Iris pigment epithelial cell (primary cell): ENCODE measurements at places on chromosomes 7 and 10.
A peak's percentile ranks its signal among the peaks of the same experiment; 100 is the strongest.

DNA sequence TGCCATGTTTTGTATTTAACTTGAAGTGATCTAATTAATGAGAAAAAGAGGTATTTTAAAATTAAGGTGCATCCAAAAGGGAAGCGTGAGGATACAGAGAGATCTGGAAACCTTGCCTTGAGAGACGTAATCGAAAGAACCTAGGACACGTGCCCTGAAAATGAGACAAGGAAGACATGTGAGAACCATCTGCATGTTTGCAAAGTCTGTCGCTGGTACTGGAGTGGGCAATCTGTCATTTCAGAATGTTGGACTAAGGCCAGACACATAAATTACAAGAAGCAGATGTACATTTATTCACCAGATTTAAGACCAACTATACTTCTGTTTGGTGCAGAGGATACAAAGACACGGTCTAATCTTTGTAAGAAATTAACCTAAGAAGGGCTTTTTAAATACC lies 9.2 kb downstream of the AGR2 start:
- no peak for DNase-seq

GRCh38 chr10:132192076-132192975 lies 5.6 kb downstream of the DPYSL4 start:
- DNase-seq, result no peak

- peak; percentile 95 for DNase-seq
Observed at GRCh38 chr7:46764100-46764936, 817.6 kb downstream of the TNS3 start.

DNA sequence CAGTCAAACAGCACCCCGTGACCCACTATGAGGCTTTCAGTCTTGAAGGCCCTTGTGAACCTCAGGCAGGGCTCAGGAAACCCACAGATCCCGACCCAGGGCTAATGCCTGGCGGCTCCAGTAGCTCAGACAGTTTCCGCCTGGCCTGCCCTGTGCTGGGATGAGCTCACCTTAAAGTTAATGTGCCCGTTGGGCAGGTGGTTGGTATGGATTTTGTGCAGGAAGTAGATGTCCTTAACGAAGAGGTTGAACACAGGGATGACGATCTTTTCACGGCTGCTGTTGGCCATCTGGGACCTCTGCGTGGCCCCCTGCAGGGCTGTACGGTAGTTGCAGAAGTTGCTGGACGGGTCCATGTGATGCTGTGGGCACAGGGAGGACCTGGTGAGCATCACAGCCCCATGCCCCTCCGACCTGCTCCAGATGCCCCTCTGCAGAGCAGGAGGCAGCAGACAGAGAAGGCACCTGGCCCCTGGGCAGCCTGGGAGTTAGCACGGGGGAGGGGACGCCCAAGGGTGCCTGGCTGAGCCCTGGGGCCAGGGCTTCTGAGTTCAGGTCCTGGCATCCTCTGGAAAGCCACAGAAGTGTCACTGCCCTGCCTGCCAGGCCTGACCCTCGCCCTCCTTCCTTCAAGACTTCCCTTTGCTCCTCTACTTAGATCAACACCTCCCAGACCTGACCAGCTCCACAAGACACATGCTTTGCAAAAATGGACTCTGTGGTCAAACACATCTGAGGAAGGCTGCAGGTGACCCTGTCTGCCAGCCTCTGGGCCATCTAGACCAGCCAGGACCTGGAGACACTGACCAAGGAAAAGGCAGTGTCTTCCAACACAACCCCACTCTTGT lies 59.8 kb downstream of the CSGALNACT2 start:
- DNase-seq, result peak; percentile 28

DNA sequence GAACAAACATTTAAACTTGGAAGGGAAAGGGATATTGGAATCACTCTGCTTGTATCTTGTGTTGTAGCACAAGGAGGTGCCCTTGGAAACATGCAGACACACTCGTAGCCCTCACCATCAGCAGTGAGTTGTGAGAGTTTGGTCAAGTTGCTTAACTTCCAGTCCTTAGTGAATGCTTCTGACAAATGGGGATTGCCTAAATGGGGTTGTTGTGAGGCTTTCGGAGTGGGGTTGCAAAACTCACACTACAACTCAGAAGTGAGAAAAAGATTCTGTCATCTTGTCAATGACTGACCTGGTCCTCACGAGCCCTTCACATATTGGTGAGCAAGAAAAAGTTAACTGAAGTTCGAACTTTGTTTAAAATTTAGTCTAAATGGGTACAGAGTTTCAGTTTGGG lies 29.0 kb upstream of the GSDME start:
- DNase-seq, result no peak

DNA sequence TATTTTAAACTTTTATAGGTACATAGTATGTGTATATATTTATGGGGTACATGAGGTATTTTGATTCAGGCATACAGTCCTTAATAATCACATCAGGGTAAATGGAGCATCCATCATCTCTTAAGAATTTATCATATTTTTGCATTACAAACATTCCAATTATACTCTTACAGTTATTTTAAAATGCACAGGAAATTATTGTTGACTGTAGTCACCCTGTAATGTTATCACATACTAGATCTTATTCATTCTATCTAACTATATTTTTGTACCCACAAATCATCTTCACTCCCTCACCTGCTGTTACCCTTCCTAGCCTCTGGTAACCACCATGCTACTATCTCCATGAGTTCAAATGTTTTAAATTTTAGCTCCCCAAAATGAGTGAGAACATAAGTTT lies 56.3 kb upstream of the FAM3C start:
- peak; percentile 10 for DNase-seq

- DNase-seq, result peak; percentile 62
Observed at GRCh38 chr7:133310232-133310862, 57.5 kb downstream of the EXOC4 start.

DNA sequence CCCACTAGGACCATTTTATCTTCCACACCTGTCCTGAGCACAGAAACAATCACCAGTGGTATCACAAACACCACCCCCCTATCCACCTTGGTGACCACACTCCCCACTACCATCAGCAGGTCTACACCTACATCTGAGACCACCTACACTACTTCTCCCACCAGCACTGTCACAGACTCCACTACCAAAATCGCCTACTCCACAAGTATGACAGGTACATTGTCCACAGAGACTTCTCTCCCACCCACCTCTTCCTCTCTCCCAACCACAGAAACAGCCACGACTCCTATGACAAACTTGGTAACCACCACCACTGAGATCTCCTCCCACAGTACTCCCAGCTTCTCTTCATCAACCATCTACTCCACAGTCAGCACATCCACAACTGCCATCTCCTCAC lies 3.3 kb downstream of the MUC3A start:
- DNase-seq, result no peak

DNA sequence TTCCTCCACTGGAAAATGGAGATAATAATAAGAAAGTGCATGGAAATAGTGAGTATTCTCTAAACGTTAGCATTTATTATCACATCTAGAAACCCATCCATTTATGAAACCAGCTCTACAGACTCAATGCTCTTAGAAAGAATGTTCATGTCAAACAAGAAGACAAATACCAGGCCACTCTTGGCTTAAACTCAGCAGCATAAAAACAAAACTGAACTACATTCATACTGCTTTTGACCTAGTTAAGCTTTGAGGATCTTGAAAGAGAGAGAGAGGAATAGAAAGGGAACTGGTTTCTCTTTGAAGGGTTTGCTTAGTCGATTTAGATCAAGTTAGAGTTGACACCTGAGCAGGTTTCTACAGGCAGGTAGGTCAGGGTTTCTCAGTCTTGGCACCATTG lies 332.9 kb upstream of the PRKCQ start:
- DNase-seq, result no peak

DNA sequence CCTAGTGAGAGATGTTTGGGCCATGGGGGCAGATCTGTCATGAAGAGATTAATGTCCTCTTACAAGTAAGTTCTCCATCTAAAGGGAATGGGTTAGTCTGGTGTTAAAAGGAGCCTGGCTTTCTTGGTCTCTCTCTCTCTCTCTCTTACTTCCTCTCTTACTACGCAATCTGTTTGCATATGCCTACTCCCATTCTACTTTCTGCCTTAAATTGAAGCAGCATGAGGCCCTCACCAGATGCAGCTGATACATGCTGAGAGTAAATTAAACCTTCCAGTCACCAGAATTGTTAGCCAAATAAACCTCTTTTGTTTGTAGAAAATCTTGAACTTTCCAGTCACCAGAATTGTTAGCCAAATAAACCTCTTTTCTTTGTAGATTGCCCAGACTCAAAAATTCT lies 884.1 kb downstream of the NRG3 start:
- no peak for DNase-seq

GRCh38 chr10:95864906-95865813 lies 42.6 kb upstream of the CC2D2B start:
- DNase-seq, result peak; percentile 90

DNA sequence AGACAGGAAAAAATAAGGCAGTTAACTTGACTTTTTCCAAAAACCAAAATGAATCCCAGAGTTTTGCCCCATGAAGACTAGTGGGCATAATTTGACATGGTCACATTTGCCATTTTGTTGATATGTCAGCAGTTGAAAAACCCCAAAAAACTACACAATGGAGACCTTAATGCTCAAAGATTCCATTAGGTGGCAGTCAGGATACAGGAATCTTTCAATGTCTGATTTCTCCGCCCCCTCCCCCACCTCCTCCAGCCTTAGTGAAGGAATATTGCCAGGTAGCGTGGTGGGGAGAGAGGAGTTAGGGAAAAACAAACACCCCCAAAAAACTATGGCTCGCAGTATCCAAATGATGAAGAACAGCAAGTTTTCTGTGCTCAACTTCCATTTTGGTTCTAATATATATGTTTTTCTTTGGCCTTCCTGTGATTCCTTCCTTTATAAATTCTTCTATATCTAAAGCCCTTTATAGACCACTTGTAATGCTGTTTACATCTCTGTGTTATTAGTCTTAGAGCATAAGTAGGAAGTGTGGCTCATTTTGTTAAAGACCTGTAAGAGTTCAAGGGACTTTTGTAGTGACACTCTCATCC lies 6.7 kb upstream of the SMNDC1 start:
- peak; percentile 63 for DNase-seq

DNA sequence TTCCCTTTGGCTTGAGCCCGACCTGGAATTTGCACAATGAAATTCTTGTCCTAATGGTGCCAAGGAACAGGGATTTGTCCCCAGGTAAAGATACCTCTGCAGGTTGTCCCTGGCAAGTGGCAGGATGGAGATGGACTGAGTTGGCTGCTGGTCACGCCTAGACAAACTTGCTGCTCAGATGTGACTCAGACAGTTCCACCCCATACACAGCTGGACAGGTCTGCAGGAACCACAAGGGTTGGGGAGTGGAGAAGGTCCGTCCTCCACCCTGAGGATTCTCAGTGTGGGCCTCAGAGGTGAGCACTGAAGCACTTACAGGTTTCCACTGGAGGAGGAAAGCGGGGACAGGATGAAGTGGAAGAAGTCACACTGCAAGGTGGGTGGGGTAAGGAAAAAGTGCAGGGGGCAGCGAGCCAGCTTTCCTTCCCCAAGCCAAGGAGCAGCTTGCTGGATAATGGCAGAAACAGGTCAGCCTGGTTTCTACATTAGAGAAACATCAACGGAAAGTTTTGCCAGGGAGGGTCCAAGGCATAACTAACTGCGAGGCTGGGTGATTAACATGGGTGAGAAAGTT lies 20.5 kb downstream of the ITPRIP start:
- DNase-seq, result no peak

DNA sequence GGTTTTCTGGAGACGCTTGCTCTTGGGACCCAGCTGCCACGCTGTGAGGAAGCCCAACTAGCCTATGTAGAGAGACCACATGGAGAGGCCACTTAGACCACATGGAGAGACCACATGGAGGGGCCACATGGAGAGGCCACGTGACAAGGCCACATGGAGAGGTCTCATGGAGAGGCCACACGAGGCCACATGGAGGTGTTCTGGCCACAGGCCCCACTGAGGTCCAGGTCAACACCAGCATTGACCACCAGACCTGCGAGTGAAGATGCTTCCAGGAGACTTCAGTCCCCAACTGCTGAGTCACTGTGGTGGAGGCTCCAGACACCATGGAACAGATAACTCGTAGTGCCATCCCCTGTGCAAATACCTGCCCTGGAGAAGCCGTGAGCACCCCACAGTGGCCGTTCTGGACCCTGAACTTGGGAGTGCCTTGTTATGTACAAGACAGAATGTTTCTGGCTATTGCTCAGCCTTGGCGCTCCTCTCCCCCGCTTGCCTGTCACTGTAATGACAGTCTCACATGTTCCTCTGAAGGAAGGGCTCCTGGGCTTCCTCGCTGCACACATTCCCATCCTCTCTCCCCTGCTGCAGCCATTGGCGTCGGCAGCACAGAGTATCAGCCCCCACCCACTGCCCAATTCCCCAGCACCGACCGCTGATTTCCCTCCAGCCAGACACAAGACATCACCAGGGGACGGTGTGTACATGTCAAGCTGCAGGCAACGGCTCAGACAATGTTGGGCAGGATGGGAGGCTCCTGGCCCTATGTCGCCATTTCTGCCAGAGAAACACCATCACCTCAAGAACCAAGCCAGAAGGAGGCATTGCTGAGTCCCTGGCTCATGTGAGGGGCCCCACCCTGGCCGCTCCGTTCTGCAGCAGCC lies 49.0 kb upstream of the TNRC18 start:
- DNase-seq, result no peak

DNA sequence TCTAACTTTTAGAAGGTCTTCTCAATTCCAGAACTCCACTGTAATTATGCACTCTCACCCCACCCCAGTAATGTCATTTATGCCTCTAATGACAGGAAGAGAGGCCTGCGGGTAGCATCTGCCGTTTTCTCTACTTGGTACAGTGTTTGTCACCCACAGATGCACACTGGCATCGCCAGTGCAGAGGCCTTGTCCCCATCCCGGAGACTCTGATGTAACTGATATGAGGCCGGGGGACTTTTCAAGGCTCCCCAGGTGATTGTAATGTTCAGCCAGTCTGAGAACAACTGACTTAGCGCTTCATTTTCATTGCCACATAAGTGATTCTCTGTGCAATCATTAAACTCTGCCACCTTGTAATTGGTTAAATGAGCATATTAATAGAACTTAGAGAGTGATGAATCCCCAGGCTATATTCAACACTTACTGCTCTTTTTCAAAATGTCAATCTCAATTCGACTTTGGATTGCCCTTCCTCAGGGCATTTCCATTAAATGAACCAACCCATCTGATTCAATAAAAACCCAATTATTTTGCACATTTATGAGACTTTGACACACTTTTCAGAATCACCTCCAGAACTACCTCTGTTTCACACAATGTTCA lies 113.2 kb downstream of the HERPUD2 start:
- DNase-seq, result no peak

- no peak for DNase-seq
Observed at GRCh38 chr10:1550616-1551015, 186.7 kb downstream of the ADARB2 start.

DNA sequence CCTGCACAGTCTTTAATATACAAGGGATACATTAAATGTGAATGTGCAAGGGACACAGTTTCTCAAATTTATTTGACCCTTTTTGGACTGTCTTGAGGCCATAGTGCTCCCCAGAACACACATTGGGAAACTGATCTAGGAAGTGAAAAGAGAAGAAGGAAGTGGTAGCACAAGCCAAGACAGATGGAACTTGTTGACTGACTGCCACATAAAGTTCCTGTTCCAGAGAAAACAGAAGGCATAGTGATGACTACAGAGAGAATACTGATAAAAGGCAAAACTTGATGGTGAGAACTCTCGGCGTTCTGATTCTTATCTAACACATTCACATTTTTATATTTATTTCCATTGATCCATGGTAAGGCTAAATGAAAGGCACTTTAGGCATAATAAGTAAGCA lies 1216.4 kb downstream of the CNTNAP2 start:
- no peak for DNase-seq

- no peak for DNase-seq
Observed at GRCh38 chr7:12882710-12883109, 195.3 kb downstream of the ARL4A start.
